ENCODE measurements at places on chromosomes 1 and 21. TPM values are rescaled to one million over a fixed set of nuclear protein-coding genes. Genes with fewer than 3 reads are reported as not detected.

Gene ADGRL2
- 0.70 TPM for total RNA-seq

Gene SPATA1
- 3.5 TPM for total RNA-seq

DNA sequence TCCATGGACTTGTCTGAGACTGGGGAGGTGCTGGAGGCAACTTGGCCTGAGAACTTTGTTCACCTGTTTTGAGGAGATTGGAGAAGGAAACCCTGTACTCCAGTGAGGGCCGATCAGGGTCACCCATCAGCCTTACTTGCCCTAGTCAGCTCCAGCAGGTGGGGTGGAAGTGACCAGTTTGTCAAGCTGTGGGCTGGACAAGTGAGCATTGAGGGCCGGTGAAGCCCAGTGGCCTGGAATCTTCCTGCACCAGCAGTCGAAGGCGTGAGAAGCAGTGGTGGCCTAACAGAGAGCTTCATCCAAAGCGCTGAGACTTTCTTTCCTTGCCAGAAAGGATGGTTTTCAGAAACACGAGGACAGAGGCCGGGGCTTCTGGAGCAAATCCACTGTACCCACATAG lies 9.6 kb downstream of the SLC37A1 start:
- DNase-seq = no peak

- no peak for DNase-seq
Measured at GRCh38 chr1:223233410-223234169, 90.5 kb upstream of the TLR5 start.

Measured in T-cell (primary cell).